K562 (cell line): ENCODE measurements at places on chromosomes 11 and 22. TPM values are rescaled to one million over a fixed set of nuclear protein-coding genes. Genes with fewer than 3 reads are reported as not detected.

NAV2 gene
- 0.25 and 0.35 TPM in 2 replicates for total RNA-seq

TTLL12 gene
- total RNA-seq: 125 and 128 TPM in 2 replicates

RFPL3 gene
- total RNA-seq: not detected in 2 replicates

EMID1 gene
- 5.7 and 7.2 TPM in 2 replicates for total RNA-seq

CSNK2A3 gene
- total RNA-seq: 0.33 and 0.60 TPM in 2 replicates

TRIM6 gene
- 6.7 and 7.2 TPM in 2 replicates for total RNA-seq

OR4D5 gene
- total RNA-seq: not detected in 2 replicates
